Motor neuron (in vitro differentiated cells): ENCODE measurements at places on chromosomes 12 and 14.

DNA sequence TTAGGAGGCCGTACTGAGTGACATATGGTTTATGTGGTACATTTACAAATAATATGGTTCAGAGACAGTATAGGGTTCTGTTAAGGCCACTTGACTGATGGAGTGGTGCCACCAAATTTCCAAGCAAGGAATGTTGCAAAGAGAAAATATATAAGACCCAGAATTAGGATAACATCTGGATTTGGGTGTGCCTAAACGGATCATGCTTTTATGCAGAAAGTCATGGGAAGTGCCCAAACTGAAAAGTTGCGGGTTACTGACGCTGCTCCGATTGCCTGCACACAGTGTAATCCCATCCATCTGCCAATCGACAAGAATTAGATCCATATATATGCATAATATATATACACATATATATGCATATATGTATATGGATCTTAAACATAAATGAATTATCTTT lies 138.4 kb upstream of the DCN start:
- peak; percentile 81 for ATAC-seq

GRCh38 chr12:91383099-91383498 lies 200.5 kb upstream of the DCN start:
- ATAC-seq, result no peak

GRCh38 chr12:7666595-7666994 lies 887 bp upstream of the APOBEC1 start:
- ATAC-seq, result no peak

- ATAC-seq, result no peak
Observed at GRCh38 chr12:117853600-117853999, 115.2 kb downstream of the KSR2 start.

DNA sequence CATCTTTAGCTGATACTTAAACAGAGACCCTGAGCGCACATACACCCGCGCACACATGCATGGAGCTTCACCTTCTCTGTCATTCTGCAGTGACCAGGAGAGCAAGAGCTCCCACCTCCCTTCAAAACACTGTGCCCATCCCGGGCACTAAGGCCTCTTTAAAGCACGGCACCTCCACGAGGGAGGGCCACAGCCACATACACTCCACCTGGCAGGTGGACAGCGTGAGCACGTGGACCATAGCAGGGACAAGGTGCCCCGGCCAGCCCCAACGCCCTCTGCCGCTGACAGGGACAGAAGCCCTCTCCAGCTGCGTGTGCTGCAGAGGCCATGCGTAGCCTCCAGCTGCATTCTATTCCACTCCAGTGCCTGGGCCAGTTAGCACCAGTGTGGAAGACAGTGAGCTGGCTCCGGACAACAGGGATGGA lies 5.4 kb downstream of the GAPDH start:
- peak; percentile 2 for ATAC-seq

DNA sequence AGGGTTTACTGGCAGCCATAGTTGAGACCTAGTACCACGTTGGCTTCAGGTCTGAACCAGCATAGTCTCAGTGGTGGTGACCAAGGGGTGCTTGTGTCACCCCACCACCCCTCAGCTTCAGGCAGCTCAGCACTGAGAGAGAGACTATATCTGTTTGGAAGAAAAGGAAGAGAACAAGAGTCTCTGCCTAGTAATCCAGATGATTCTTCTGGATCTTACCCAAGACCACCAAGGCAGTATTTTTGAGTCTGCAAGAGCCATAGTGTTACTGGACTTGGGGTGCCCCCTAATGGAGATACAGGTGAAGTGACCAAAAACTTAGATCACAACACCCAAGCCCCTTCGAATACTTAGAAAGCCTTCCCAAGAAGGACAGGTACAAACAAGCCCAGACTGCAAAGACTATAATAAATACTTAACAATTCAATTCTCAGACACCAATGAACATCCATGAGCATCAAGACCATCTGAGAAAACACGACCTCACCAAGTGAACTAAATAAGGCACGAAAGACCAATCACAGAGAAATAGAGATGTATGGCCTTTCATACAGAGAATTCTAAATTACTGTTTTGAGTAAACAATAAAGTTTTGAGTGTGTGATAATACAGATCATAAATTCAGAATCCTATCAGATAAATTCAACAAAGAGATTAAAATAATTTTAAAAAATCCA lies 107.0 kb downstream of the HELB start:
- ATAC-seq, result no peak

GRCh38 chr12:49563951-49564685 lies 3.8 kb downstream of the MCRS1 start:
- no peak for ATAC-seq

DNA sequence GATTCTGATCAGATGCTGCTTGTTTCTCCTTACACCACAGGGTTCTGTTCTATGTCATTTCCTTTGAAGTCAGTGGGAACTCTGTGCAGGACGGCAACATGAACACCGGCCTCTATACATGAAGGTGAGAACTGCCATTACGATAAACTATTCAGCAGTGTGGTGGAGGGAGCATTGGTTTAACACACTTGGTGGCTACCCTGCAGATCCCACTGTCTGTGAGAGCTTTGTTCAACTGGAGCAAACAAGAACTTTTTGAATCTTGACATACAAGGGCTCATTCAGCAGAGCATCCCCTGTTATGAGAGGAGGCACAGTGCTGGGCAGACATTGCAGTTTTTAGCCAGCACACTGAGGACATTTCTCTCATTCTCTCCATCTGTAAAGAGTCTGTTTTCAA lies 10.7 kb upstream of the FRS2 start:
- no peak for ATAC-seq

DNA sequence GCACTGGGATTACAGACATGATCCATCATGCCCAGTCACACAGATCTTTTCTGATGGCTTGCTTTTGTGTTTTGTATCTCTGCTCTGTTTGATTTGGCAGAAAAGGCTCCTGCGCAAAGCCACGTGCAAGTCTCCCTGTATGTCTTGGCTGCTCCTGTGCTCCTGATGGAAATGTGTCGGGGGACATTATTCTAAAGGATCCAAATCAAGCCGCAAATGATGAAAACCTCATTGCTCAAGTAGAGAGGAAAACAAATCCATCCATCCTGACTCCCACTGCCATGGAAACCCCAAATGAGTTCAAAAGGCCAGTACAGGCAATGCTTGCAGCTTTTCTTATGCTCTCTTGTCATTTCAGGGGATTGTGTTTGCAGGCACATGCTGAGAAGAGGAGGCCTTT lies 93.8 kb downstream of the NDUFA12 start:
- ATAC-seq, result no peak

- no peak for ATAC-seq
Observed at GRCh38 chr14:59251811-59252771, 63.6 kb downstream of the DAAM1 start.

- ATAC-seq, result no peak
Observed at GRCh38 chr14:104702673-104703072, 13.3 kb downstream of the INF2 start.

- peak; percentile 43 for ATAC-seq
Observed at GRCh38 chr12:118035190-118036041, 18.9 kb downstream of the RFC5 start.

DNA sequence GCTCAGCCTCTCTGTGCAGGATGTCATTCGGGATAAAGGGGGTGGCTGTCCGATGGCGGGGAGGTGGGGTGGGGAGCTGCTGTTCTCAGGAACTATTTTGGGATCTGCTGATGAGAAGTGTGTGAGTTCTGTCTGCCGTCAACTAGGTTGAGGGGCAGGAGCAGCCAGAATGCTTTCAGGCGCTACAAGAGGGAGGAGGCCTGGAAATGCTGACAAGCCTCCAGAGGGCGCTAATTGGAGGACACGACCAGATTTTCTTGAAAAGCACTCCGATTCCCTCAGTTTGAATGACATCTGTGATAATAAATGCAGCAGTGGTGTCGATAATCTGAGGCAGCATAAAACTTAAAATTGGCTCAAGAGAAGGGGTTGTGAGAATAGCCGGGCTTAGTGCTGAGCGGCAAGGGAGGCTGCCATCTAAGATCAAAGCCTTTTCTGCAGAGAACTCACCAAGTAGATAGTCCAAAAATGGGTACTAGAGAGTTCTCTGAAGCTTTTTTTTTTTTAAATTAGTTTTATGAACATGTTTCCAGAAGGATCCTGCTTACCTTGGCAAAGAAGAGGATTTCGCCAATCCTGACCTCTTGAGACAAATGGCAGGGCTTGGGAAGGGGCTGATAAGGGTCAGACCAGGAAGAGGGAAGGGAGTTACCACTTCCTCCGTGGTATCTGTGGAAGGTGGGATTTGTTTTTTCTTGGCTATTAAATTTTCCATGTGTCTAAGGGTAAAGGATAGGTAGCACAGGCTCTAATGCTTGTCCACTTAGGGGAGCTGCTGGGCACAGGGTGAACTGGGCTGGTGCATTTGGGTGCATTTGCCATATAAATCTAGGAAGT lies 94.4 kb downstream of the CRACR2A start:
- ATAC-seq, result no peak

GRCh38 chr14:52553671-52554575 lies 1.3 kb downstream of the GPR137C start:
- peak; percentile 11 for ATAC-seq

- no peak for ATAC-seq
Observed at GRCh38 chr12:62328296-62328921, 68.2 kb downstream of the USP15 start.

DNA sequence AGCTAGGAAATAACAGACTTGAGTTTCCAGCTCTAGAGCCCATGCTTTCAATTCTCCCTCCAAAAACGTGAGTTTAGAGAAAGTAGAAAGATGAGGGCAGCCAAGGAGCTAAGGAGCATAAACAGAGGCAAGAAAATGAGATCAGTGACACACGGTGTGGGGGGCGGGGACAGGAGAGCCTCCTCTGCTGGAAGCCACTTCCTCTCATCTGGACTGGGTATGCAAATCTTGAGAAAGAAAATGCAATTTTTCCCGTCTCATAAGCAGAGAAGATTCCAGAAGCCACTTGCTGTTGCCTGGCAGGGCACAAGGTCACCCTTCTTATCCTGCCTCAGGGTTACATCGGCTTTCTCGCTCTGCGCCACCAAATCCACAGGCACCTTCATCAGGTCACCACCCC lies 6.0 kb downstream of the OR10P1 start:
- no peak for ATAC-seq

- ATAC-seq, result no peak
Observed at GRCh38 chr14:65320661-65321308, 91.7 kb upstream of the FUT8 start.

DNA sequence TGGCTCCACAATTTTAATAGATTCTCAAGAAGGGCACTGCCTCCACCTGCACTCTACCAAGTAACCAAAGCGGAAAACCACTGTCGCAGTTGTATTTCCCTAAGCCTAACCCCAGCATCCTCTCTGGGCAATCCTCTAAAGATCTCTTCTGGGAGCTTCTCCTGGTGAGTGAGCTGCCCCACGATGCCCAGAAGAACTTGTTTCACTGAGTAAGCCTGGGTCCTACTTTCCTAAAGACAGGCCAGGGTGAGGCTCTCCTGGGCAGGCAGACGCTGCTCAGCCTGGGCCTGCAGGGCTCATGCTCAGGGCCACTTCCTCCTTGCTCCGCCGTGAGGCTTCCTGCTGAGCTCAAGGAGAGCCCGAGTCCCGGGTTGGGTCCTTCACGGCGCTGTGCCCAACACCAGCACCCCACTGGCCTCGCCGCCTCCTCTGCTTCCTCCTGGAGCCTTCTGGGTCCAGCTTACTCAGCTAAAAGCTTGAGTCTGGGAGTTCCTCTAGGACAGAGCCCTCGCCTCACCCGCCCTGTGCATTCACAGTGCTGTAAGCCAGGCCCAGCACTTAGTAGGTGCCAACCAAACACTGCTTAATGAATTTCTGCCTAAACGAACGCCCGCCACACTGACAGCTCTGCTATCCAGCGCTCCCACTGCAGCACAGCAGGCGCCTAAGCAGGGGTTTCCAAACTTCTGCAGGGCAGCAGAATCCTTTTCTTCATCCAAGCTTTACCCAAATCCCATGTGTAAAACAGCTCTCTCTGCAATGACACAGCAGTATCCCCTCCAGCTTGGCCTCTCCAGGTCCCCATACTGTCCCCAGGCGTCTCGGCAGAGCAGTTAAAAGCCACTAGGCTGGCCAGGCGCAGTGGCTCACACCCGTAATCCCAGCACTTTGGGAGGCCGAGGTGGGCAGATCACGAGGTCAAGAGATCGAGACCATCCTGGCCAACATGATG lies 5.7 kb downstream of the RAB35 start:
- peak; percentile 23 for ATAC-seq

DNA sequence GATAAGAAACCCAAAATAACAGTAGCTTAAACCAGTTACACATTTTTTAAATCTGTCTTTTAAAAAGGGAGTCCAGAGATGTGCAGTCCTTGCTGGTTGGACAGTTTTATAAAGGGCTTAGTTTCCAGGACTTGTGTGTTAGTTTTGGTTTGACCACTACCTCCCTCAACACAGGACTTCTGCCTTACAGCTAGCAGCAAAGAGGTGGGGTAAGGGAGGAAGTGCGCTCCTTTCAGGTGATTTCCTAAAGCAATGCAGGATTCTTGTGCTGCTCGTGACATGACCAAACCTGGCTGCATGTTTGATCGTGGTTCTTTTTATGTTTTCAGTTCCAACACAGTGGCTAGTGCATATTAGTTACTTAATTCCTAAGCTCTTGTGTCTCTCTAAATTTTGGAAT lies 266.2 kb downstream of the TMTC2 start:
- ATAC-seq, result no peak

- ATAC-seq, result no peak
Observed at GRCh38 chr12:25960961-25961360, 2.5 kb downstream of the RASSF8 start.

DNA sequence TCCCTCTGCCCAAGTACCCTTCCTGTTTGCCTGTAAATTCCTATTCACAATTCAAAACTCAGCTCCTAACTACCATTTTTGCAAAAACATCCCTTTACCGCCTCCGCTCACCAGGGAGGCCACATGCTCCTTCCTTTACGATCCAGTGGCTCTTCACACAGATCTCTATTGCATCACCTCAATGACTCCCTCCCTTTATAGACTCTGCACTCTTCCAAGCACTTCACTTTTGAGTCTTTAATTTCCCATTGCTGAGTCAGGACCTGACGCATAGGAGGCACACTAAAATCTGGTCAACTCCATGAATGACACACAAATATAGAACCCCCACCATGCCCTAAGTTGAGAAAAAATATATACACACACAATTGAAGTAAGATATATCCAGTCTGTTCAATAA lies 45.9 kb downstream of the PPP1R13B start:
- peak; percentile 99 for ATAC-seq

GRCh38 chr12:114221136-114221833 lies 184.7 kb downstream of the TBX5 start:
- ATAC-seq, result no peak
